Activated T-helper 17 cell treated with anti-CD3 and anti-CD28 coated beads, Interleukin-2, amount 50 U/mL, for 72 hours (primary cell): ENCODE measurements at places on chromosomes 7 and 10. TPM values are rescaled to one million over a fixed set of nuclear protein-coding genes. Genes with fewer than 3 reads are reported as not detected.

ADARB2 gene
- not detected for total RNA-seq

DNA sequence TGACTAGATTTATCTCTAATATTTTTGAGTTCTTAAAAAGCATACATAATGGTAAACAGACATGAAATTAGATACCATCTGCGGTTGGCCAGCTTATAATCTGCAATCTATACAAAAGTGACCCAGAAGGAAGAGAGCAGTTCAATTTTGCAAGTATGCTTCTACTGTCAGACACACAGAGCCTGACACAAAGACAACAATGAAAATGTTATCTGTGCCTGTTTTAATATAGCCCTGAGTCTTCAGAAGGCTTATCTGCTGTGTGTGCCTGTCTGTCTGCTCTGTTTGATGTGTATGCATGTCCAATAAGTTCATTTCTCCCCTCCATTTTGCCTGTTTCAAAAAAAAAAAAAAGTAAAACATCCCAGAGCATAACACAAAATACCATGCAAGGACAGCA is 73.3 kb upstream of the FHIP2A start:
- no peak for ATAC-seq

DNA sequence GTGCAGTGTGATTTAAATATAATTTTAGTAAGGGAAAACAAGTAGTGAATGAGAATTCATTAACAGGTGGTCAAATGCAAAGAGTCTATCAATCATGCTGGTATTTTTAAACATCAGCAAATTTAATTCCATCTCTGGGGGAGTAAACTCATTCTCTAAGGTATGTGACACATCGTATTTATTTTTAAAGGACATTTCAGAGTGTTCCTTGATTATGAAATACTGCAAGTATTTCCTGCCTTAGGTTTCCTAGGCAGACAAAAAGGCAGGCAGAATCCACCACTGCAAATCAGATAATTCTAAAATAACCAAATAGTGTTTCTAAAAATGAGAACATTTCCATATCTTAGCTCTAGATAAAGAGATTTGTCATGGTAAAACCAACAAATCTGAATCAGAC is 193.8 kb downstream of the LRRTM3 start:
- no peak for ATAC-seq

GRCh38 chr10:73902351-73902750 is 8.6 kb upstream of the PLAU start:
- ATAC-seq: no peak

GRCh38 chr10:88117869-88118632 is 254.6 kb downstream of the PTEN start:
- ATAC-seq: peak; percentile 21

DNA sequence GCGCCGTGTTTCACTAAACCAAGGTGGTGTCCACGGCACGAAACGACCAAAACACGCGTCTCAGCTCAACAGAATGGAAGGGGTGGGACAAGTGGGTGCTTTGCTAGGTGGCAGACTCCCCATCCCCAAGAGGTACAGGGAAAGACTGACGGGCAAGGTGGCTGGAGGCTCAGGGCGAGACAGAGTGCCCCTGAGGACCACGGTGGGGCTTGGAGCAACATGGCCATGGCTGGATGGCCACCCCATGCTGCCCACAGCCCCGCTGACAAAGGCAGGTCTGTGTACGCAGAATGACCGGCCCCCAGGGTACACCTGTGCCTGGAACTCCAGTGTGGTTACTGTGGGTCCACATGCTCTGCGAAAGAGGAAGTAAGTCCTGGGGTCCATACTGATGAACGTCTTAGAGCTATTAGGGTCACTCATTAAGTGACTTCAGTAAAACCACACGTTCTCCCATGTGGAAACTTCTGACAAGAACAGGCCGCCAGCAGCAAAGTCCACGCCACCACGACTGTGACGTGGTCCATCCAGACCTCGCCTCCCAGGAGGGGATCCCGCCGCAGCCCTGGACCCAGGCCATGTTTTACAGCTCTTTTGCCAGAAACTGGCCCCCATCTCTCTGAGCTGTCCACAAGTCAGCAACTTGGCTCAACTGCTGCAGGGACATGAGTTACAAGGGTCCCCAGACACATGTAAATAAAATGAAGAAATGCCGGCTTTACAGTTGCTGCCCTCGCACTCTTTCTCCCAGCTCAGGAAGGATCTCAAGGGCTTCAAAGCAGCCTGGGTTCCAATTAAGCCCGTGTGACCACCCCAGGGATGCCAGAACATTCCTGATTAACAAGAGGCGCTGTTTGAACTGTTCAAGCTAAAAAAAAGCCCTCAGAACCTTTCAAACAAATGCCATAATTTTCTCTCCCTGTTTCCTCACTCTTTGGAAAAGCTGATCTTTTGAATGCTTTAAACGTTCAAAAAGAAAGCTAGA is 66.8 kb downstream of the MAD1L1 start:
- no peak for ATAC-seq

DNA sequence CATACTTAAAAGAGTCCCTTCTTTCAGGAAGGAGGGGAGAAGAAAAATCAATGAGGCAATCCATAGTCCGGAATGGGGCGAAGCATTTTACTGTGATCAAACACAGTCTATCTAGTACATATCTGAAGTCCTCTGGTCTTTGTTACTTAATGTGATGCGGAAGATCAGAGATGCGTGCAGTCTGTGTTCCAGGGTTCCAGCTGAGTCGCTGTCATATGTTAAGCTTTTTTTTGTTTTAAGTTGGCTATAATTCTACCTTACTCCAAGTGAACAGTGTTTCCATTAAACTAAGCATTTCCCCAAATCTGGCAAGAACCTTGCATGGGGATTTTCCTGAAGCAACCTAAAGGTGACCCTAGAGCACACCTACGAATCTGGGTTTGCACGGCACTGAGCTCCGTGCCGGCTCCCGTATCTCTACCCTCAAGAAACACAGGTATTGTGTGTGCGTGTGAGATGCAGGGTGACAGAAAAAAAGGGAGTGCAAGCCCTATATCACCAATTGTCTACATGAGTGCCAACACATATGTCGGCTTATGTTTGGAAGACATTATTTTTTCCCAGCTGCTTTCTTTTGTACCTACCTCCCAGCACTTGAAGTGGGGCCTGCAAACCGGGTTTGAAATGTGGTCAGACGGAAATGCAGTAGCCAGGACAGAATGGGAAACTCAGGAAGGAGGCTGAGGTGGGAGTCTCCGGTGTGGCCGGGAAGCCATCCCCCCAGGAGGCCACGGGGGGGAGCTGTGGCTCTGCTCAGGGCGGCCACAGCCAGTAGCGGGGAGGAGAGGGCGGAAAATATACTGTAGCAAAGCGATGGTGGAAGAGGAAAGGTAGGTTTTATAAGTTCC is 435.8 kb upstream of the MGMT start:
- peak; percentile 44 for ATAC-seq

DNA sequence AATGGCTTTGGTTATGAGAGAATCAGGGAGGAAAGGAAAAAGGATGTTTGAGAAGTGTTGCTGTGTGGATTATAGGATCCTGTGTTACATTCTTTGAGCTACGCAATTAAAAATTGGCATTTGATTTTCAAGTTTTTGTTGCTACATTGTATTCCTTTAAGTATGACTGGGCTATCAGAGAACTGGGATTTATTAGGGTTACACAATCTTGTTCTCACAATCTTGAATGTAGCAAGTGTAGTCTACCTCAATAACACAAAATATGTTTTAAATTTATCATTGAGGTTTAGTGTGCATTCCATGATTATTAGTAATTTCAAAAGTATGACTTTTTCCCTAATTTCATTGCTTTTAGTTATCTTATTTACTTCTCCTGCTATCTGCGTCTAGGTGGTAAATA is 113.9 kb downstream of the CACNB2 start:
- no peak for ATAC-seq

- no peak for ATAC-seq
These were observed 89.3 kb downstream of the GRK5 start for GRCh38 chr10:119296703-119297102.

GCK gene
- total RNA-seq: 0.58 TPM
